Panc1 (cell line): ENCODE measurements at places on chromosomes 11 and 22.

GRCh38 chr11:117319214-117319840 lies 3.3 kb upstream of the BACE1 start:
- no peak for DNase-seq

DNA sequence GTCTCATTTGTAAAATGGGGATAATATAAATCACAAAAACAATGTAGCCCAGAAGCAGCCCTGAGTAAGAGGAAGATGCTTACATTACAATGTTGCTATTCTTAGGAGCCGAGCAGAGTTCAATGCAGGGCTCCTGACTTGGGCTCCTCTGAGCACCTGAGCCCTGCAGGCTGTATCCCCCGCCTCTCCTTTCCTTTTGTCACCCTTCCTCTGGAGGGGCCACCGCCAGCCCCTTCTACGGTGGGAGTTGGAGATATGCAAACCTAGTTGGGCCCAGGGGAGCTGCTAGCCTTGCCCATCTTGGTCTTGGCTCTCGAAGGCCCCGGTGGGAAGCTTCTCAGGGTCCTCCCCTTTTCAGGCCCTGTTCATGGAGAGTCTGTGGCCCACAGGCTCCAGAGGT lies 8.4 kb upstream of the CSNK1E start:
- DNase-seq, result no peak

- DNase-seq, result no peak
Observed at GRCh38 chr11:82936261-82936660, 34.7 kb downstream of the DDIAS start.

GRCh38 chr11:123413636-123414035 lies 16.4 kb upstream of the GRAMD1B start:
- DNase-seq, result no peak

DNA sequence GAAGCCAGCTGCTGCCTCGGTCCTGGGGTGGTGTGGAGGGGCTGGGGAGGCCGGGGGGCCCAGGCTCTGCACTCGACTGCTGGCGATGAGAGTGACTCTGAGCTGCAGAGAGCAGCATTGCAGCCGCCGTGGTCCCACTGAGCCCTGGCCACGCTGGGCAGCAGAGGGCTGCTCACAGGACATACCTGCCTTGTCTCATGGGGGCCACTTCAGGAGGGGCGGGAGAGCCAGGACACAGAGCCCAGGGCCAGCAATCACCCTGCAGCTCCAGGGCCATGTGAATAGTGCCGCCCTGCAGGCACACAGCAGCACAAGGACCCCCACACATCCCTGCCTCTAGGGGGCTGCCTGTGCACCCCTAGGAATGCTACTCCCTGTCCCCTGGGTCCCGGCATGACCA lies 147.0 kb downstream of the CRYBB2 start:
- no peak for DNase-seq

DNA sequence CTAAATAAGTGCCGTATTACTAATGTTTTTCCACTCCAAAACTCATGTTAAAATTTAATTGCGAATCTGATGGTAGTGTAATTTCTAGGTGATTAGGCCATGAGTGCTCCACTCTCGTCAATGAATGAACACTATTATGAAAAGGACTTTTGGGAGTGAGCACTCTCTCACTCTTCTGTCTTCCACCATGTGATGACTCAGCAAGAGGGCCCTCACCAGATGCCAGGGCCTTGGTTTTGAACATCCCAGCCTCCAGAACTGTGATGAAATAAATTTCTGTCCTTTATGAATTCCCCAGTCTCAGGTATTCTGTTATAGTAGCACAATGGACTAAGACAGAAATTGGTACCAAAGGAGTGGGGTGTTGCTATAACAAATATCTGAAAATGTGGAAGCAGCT lies 8.1 kb downstream of the JRKL start:
- DNase-seq, result no peak

GRCh38 chr11:105023003-105023402 lies at the start of gene CASP5:
TSS of gene CASP5 (minus strand) at chr11:105023168. CDS start at chr11:105023136, 32 bp downstream.
- no peak for DNase-seq

- DNase-seq, result no peak
Observed at GRCh38 chr11:121070951-121071845, 29.8 kb upstream of the TECTA start.

DNA sequence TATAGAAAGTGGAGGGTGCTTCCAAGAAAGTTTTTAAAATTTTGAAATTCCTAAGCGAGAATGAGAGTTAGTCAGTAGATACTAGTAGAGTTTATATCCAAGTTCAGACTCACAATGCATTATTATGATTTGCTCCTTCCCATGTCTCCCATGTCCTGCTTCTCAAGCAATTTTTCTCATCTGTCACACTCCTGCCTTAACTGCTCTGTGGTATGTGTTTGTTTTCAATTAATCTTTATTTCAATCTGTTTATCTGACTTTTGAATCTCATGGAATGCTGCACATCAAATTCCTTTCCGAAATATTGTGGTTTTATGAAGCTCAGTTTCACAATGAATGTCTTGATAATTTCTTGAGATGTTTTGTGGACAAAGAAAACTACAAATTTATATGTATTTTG lies 18.1 kb downstream of the THY1 start:
- DNase-seq, result no peak

DNA sequence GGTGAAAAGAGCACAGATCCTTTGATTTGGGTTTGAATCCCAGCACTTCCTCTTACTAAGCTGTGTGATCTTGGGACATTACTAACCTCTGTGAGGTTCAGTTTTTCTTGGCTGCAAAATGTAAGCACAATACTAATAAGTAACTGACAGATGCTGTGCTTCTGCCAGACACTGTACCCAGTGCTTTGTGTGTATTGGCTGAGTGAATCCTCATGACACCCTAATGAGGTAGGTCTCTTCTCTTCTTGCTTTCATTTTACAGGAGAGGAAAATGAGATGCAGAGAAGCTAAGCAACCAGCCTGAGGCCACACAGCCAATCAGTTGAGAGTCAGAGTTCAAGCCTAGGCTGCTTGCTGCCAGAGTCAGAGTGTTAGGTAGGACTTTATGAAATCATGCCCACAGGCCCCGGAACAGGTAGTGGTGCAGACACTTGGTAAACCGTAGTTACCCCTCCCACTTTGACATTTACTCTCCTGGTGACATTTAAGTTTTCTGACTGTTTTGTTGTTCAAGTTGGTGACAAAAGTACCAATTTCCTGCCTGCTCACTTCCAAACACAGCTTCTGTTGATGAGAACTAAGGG lies 21.2 kb downstream of the PTPRJ start:
- no peak for DNase-seq

DNA sequence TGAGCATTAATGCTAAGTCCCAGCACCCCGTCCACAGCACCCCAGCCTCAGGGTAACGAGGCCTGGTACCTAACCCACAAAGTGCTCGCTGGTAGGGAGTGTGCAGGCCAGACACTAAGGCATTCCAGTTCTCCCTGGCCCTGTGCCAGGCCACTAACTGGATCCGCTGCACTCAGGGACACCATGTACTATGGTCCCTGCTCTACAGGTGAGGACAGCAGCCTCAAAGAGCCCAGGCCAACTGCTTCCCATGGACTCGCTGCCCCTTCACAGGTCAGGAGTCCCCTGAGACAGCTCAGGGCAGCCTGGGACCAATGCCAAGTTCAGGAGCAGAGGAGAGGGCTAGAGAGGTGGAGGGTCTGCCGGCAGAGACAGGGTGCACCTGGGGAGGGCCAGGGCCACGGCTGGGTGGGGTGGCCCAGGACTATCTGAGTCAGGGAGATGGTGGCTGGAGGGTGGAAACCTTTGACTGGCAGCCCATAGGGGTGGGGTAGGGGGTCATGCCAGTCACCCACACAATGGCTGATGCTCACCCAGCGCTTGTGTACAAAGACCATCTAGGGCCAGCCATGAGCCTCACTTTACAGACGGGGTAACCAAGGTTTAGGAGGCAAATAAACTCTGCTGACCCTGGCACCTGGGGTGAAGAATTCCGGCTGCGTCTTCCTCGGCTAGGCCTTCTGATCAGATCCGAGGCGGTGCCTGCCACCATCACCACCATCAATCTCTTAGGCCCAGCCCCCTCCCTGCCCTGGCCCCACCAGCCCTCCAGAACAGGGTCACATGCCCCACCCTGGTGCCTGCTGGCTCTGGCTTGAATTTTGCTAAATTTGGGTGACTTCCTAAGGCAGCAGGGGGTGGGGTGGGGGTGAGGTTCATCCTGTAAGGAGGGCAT lies 5.6 kb downstream of the OSBPL5 start:
- DNase-seq, result no peak

DNA sequence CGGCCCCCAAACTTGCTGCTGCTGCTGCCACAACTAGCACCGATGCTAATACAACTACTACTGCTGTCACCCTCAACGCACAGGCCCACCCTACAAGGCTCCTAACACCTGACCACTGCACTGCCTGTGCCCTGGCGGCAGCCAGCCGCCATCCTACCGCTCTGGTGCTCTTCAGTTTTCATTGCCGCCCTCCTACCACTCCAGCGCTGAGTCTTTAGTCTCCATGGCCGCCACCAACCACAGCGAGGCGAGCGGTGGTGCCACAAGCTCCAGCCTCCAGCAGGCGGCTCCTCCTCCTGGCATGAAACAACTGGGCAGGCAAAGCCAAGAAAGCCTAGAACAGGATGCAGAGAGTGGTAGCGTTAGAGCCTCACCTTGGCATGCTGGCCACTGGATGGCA lies 5.0 kb upstream of the RFPL3 start:
- no peak for DNase-seq

DNA sequence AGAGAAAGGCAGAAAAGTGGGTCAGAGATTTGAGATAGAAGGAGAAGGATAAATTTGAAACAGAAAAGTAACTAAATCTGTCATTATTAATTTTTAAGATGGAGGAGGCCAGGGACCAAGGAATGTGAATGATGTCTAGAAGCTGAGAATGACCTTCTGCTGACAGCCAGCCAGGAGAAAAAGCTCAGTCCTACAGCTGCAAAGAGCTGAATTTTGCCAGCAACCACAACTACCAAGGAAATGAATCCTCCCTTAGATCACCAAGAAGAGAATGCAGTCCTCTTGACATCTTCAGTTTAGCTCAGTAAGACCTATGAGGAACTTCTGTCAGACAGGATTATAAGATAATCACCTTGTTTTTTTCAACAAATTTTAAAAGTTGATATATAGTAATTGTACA lies 538.2 kb downstream of the LRRC4C start:
- no peak for DNase-seq

- DNase-seq, result no peak
Observed at GRCh38 chr11:128481135-128481534, 106.2 kb downstream of the ETS1 start.
